ENCODE measurements at places on chromosomes 1 and 21. TPM values are rescaled to one million over a fixed set of nuclear protein-coding genes. Genes with fewer than 3 reads are reported as not detected.

OLFML2B gene
- 0.22 TPM for total RNA-seq

UBXN10 gene
- under 0.01 TPM for total RNA-seq

BCL2L15 gene
- under 0.01 TPM for total RNA-seq

BOLA1 gene
- 5.4 TPM for total RNA-seq

HAO2 gene
- not detected for total RNA-seq

ETNK2 gene
- total RNA-seq, result 6.9 TPM

RBP7 gene
- total RNA-seq, result not detected

DNA sequence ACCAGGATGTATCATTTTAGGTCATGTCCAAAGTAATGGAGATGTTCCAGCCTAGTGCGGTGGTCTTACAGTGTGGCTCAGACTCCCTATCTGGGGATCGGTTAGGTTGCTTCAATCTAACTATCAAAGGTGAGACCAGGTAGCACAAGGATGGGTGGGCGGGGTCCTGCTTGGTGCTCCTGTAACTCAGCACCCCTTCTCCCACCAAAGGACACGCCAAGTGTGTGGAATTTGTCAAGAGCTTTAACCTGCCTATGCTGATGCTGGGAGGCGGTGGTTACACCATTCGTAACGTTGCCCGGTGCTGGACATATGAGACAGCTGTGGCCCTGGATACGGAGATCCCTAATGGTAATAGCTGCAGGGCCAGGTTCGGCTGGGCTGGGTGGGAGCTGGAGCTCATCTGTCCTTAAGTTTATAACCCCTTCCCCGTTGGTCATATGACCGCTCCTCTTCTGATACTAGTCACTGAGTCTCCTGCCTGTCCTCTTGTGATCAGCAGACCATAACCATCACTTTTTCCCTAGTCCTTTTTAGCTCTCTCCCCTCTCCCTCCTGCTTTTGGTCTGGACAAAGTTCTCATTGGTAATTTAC lies 5.4 kb downstream of the MARCKSL1 start:
- no peak for DNase-seq

GRCh38 chr1:150233359-150234308 lies 2.3 kb downstream of the ANP32E start:
- DNase-seq, result no peak

- no peak for DNase-seq
Observed at GRCh38 chr1:164265232-164265631, 293.8 kb upstream of the PBX1 start.

DNA sequence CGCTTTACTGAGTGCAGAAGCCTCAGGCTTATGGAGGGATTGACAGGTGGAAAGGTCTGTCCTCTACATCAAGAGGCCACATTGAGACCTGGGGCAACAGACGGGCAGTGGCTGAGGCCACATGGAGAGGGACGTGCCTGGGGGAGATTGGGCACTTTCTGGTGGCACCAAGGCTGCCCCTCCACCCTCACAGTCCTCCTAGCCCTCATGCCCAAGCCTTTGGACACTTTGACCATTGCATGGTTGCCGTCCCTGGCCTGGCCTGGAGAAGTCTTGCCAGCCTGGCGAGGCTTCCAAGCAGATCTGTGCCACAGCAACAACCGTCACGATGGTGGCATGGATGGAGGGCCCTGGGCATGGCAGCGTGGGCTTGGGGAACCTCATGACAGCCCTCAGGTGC lies 192.1 kb upstream of the VAMP3 start:
- no peak for DNase-seq

DNA sequence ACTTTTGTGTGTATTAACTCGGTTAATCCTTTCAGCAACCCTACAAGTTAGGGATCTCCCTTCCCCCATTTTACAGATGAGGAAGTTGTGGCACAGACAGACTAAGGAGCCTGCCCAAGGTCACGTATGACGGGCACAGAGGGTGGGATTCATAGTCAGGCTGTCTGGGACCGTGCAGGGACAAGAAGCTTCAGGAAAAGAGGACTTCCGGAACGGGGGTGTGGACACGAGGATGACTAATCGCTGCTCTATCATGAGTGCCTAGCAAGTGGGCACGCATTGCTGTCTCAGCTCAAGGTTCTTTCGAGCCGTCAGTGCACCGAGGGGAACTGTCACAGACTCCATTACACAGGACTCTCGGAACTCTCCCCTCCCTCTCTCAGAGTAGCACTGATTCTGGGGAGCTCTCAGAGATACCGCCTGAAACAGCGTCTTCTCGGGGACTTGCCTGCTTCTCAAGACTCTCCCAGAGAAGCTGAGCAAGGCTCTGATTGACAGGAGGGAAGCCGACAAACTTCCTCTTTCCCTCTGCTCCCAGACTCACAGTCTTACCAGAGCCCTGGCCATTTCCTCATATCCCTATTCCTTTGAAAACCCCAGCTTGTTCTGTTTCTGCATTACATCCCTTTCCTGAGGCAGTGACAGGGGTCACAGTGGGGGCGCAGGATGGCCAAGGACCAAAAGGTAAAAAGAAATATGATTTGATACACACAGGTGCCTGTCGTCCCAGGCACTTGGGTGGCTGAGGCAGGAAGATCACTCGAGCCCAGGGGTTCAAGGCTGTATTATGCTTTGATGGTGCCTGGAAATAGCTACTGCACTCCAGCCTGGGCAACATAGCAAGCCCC lies 14.4 kb downstream of the FHAD1 start:
- DNase-seq, result peak; percentile 78

DNA sequence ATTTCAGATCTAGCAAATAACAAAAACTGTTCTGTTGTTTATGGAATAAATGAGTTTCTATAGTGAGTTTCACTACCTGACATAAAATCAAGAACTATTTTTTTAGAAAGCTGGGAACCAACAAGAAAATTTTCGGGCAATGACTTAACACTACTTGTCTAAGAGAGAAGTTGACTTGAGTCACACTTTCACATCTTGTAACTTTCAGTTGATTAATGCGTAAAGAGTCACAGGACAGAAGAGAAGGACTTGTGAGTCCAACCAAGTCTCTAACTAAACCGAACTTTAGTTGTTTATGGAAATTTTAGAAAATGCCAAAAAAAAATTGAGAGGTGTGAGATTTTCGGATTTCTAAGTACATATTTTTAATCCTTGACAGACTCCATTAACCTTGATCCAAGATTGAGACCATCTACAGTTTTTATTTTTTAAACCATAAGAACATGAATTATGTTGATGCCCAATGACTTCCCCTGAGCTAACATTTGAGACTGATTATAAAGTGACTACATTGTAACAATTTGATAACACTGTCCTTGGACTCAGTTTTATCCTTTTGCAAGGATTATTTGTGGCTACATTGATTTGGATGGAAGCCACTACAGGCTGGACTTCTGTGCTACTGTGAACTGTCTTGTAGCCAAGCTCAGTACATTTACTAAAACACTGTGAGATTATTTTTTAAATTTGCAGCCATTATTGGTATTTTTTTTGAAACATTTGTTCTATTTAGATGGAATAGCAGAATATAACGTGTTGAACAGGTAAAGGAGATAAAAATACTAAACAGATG lies 284.0 kb downstream of the PTPRC start:
- DNase-seq, result no peak

GRCh38 chr1:146001709-146002108 lies 5.3 kb upstream of the TXNIP start:
- DNase-seq, result no peak

Data from lung microvascular endothelial cell (primary cell).